A172 (cell line): ENCODE measurements at places on chromosomes 1 and 21. TPM values are rescaled to one million over a fixed set of nuclear protein-coding genes. Genes with fewer than 3 reads are reported as not detected.

The LRRC40 gene
- 41.2 and 46.8 TPM in 2 replicates for total RNA-seq

The FAM110D gene
- 0.62 TPM in 1 of 2 replicates, not detected in the other for total RNA-seq

The WNT2B gene
- total RNA-seq: 0.05 TPM in 1 of 2 replicates, not detected in the other

GRCh38 chr1:24959623-24959975 lies 29.5 kb upstream of the RUNX3 start:
- DNase-seq: no peak

GRCh38 chr1:94413311-94413710 lies 4.9 kb upstream of the ABCD3 start:
- no peak for DNase-seq

The NECAP2 gene
- 68.2 and 80.5 TPM in 2 replicates for total RNA-seq

DNA sequence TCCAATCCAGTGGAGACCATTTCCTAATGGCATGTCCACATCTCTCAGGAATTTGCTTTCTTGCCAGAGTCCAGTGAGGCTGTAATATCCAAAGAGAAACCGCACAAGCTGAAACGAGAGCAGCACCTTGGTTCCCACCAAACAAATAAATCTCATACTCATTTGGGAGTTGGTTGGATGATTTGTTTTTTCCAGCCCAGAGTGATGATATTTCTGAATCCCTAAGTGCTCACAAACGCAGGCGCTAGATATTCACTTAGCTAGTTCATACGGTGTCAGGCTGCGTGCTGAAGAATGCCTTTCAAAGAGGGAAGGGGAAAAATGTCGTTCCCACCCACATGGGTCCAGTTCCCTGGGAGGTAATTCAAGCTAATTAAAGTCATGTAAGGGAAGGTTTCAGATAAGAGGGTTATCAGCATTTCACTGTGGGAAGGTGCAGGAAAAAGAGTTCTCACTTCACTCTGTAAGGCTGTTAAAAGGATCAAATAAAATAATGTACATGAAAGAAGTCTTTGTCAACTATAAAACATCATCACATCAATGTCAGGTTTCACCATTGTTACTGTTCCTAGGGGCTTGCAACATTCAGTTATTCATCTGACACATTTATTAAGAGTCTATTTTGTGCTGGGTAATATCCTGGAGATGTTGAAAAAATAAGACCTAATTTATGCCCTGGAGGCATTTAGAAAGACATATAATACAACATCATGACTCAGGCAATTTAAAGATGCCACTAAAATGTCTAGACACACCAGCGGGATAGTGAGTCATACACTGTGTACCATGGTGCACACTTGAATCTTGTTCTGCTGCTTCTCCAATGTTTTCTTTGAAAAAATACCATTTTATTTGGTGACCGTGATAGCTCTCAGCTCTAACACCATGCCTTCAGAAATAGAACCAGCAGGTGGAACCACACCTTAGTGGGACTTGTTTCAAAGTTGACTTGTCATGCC lies 19.3 kb downstream of the DPT start:
- peak; percentile 98 for DNase-seq

DNA sequence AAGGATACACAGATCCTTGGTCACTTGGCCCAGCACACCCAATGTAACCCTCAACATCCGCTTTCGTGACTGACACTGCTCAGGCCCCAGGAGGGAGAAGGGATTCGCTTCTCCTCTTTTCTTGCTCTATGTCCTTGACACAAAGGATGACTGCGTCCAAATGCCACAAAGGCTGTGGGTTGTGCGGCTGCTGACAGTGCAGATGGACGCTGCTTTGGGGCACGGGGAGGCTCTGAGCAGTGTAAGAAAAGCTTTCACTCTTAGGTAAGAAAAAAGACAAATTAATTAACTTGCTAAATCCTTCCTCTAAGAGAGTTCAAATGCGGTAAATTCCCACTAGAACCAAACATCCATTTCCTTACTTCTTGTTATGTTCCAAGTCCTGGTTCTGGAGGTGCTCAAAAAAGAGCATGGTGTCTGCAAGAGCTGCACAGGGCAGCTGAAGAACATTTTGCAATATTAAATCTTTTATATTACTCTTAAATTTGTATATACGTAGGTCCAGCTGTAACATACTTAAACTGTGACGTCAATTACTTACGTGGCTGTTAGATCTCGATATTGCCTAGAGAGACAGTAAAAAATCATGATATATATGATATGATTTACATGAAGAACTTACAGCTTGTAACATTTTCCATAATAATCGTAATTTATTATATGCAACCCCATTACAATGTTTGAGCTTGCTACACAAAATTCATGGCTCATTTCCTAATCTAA lies 19.4 kb upstream of the EPHB2 start:
- no peak for DNase-seq

- no peak for DNase-seq
Measured at GRCh38 chr1:166918956-166919316, 42.9 kb upstream of the TADA1 start.

DNA sequence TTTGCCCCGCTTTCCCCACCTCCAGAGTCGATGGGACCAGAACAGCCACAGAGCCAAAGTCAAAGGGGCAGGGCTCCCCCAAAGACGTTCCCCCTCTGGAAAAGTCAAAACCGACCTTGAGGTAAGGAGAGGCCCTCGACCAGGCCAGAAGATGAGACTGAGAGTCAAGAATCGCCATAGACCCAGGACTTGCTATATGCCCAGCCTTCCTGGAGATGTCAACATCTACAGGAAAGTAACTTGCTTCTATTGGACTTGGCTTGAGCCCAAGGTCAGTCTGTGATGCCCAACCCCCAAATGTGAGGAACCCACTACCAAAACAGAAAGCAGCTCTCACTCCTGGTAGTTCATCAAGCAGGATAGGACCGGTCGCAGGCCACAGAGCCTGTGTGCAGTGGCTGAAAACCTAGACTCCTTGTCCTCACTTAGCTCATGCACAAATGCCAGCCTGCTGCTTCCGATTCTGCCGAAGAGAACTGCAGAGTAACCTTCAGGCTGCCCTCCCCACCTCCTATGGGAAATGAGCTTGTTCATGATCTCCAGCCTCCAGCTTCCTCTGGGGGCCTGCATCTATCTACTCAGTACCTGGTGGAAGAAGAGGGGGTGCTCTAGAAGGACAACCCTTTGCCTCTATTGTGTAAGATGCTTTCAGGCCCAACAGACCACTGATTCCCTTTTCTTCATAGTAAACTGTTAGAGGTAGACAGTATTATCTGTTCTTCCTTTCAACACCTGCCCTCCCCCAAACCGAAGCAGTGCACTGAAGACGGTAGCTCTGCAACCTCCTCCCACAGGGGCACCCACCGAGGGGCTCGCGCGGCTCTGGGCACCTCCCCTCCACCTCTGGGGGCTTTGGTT lies 1.4 kb downstream of the ACOT7 start:
- DNase-seq: no peak

DNA sequence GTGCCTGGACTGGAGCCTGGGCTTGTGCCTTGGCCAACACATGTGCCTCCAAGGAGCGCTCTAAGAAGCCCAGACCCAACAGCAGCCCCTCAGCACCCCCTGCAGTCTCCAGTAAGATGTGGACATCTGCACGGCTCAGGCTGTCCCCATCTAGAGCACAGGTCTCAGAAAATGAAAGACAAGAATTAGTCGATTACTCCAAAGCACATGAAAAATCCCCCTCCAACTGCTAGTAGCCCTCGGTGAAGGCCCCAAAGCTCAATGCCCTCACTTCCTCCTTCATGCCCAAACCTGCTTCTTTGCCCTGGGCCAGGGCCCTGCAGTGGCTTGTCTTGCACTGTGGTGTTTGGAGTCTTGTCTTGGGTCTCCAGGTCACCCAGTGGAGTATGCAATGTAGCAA lies 21.9 kb upstream of the ERO1B start:
- DNase-seq: no peak

GRCh38 chr1:179090522-179090921 lies 8.7 kb downstream of the TOR3A start:
- no peak for DNase-seq

DNA sequence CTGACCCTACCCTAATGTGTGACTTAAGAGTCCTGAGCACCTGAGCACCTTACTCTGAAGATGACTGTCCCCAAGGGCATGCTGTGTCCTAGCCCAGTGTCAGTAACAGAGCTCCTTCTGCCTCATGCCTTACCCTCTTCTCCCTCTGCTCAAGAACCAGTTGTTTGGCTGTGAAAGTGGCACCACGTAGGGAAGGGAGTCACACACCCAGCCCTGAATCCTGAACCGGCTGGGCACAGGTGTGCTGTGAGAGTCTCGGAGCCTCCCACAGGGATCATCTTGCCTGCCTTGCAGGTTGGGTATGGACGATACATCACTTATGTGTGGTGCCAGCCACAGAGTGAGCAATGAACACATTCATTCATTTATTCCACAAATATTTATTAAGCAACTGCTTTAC lies 220.6 kb downstream of the DYRK1A start:
- DNase-seq: no peak

GRCh38 chr1:172895761-172896160 lies 155.0 kb downstream of the TNFSF18 start:
- DNase-seq: no peak

The TMEM200B gene
- total RNA-seq: 0.03 and 0.43 TPM in 2 replicates

The S100A7A gene
- not detected in 2 replicates for total RNA-seq

The RHOC gene
- 454 and 553 TPM in 2 replicates for total RNA-seq

DNA sequence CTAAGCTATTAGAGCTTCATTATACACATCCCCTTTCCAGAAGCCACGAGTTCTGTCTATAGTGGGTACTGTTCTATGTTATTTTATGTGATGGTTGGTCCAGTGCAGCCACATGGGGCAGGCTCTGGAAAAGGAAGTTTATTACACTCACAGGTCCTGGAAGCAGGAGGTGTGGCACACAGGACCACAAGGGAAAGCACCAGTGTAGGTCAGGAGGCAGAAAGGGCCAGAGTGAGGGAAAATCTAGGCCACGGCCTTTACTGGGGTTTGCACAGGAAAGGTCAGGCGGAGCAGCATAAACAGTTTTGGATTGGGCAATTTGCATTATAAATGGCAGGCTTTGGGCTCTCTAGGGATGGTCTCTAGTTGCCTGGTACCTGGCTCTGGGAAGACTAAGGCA lies 21.8 kb upstream of the CNIH3 start:
- DNase-seq: no peak

The HAPLN2 gene
- total RNA-seq: 0.26 TPM in 1 of 2 replicates, not detected in the other

The NR5A2 gene
- 0.03 TPM in 1 of 2 replicates, not detected in the other for total RNA-seq

The FAM151A gene
- not detected in 2 replicates for total RNA-seq

DNA sequence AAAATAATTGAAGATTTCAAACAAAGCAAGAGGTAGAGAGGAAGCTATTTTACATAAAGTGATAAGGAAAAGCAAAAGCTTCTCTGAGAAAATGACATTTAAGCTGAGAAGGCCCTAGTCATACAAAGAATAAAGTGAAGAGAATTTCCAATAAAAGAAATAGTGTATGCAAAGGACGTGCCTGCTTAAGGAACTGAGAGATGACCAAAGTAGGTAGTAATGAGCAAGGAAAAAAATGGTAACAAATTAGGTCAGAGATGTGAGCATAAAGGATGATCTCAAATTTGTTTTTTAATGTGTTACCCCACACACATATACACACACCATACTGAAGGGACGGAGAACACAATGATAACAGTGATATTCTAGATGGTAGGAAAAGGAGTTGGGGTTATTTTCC lies 46.4 kb downstream of the NRIP1 start:
- no peak for DNase-seq

GRCh38 chr1:48738356-48738755 lies 38.3 kb downstream of the BEND5 start:
- DNase-seq: no peak

DNA sequence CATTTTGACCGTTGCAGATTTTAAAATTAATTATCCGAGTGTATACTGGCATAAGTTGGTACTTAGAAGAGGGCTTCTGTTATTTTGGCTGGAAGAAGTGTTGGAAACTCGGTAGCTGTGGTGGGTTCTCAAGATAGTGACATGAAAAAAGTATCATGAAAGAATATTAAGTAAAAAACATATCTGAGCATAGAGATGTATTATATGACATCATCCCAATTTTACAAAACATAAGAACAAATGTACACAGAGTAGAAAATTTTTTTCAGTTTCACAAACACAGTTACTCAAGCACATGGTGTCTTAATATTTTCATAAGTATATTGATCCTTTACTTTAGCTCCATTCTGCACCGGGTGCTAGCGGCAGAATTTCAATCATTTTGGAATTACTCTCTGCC lies 684 bp downstream of the IFI16 start:
- no peak for DNase-seq

DNA sequence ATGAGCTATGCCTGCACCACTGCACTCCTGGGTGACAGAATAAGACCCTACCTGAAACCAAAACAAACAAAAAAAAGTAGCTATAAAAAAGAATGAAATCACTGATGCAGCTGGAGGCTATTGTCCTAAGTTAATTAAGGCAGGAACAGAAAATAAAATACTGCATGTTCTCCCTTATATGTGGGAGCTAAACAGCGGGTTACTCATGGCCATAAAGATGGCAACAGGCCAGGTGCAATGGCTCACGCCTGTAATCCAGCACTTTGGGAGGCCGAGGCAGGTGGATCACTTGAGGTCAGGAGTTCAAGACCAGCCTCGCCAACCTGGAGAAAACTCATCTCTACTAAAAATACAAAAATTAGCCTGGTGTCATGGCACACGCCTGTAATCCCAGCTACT lies 152.7 kb downstream of the PIK3R3 start:
- no peak for DNase-seq

GRCh38 chr1:221439747-221440501 lies 302.0 kb downstream of the DUSP10 start:
- peak; percentile 100 for DNase-seq

The XCL1 gene
- not detected in 2 replicates for total RNA-seq

DNA sequence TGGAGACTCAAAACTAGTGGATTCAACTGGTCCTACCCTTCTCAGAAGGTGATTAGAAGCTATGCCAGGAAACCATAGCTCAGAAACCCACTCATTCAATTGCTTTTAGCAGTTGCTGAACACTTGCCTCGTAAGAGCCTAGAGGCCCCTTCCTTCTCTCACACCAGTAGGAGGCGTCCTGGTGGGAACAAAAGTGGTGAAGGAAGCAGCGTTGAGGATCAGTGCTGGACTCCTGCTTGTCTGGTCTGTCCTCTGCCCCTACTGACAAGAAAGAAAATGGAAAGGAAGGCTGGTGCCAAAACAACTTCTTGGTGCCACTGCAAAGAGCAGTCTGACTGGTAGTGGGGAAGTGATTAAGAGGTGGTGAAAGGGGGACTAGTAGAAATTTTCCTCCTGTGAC lies 269.7 kb downstream of the LMO4 start:
- no peak for DNase-seq

The EFNA1 gene
- 17.0 and 17.9 TPM in 2 replicates for total RNA-seq

- no peak for DNase-seq
Measured at GRCh38 chr1:7482077-7482476, 289.0 kb upstream of the VAMP3 start.

GRCh38 chr1:88813471-88813870 lies 77.9 kb downstream of the GTF2B start:
- DNase-seq: no peak

GRCh38 chr1:64542118-64542517 lies 72.2 kb downstream of the CACHD1 start:
- DNase-seq: no peak

- DNase-seq: peak; percentile 31
Measured at GRCh38 chr1:167881786-167882185, 32.1 kb downstream of the ADCY10 start.

The SLC25A34 gene
- 1.1 TPM in 1 of 2 replicates, not detected in the other for total RNA-seq
